CD4-positive, alpha-beta memory T cell (primary cell): ENCODE measurements at places on chromosomes 3 and 15. TPM values are rescaled to one million over a fixed set of nuclear protein-coding genes. Genes with fewer than 3 reads are reported as not detected.
A peak's percentile ranks its signal among the peaks of the same experiment; 100 is the strongest.

GRCh38 chr3:181724192-181724965 is 12.7 kb downstream of the SOX2 start:
- H3K4me3 ChIP-seq: no peak overlapping the region
- peaks cover 72% of the 10 kb centered on the region for H3K27me3 ChIP-seq
- H3K4me1 ChIP-seq: peaks cover 12% of the 10 kb centered on the region
- DNase-seq: no peak
- no peaks in the 10 kb centered on the region for H3K36me3 ChIP-seq

- no peak overlapping the region for H3K27ac ChIP-seq
- no peaks in the 10 kb centered on the region for H3K27me3 ChIP-seq
- H3K4me3 ChIP-seq: no peak overlapping the region
- no peaks in the 10 kb centered on the region for H3K4me1 ChIP-seq
Observed at GRCh38 chr3:114035896-114036295, 20.4 kb downstream of the CCDC191 start.

DNA sequence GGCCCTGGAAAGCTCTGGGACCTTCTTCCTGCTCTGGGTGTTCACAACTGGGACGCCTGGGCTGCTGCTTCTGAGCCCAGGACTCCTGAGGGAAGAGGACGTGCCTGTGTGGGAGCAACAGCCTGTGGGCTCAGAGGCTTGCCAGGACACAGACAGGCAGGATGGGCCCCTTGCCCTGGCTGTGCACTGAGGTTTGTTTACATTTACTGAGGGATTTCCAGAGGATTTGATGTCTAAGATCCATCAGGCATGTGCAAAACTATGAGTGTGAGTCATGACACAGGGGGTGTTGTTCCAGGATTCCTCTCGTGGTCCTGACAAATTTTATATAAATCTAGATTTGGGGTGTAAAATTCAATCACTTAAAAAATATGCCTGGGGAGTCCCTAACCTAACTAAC is 10.6 kb downstream of the CCR9 start:
- no peak for DNase-seq
- no peak overlapping the region for H3K4me3 ChIP-seq
- H3K4me1 ChIP-seq: no peaks in the 10 kb centered on the region
- no peaks in the 10 kb centered on the region for H3K27me3 ChIP-seq

- no peaks in the 10 kb centered on the region for H3K4me1 ChIP-seq
- no peak overlapping the region for H3K27ac ChIP-seq
- H3K4me3 ChIP-seq: no peak overlapping the region
- no peaks in the 10 kb centered on the region for H3K36me3 ChIP-seq
- H3K27me3 ChIP-seq: no peaks in the 10 kb centered on the region
Observed at GRCh38 chr3:181935915-181936314, 224.2 kb downstream of the SOX2 start.

DNA sequence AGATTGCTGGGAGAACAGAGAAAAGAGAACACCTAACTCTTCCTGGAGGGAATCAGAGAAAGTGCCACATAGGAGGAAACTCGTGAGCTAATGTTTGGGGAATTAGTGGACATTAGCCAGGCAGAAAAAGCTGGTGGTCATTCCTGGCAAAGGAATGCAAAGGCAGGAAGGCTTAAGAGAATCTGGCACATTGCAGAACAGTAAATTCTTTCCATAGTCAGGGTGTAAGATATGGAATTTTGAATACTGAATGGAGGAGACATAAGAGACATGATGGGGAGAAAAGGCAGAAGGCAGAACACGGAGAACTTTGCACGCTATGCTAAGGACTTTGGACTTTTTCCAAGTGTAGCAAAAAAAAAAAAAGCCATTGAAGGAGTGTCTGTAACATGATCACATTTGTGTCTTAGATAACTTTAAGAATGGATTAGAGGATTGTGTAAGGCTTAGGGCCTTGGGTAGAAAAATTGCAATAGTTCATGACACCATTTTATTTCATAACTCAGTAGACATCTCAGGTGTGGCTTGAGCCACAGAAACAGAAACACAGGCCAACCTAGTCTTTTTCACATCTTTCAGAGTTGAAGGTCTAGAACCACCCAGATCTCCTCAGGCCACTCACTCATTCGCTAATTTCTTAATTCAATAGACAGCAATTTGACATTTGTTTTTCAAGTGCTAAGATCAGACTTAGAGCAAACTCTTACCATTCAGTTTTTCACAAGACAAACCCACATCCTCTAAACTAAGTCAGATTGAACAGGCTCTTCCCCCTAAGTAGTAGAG is 31.2 kb upstream of the CCDC80 start:
- no peak overlapping the region for H3K4me3 ChIP-seq
- H3K27me3 ChIP-seq: no peaks in the 10 kb centered on the region
- peak; percentile 29 for DNase-seq

DNA sequence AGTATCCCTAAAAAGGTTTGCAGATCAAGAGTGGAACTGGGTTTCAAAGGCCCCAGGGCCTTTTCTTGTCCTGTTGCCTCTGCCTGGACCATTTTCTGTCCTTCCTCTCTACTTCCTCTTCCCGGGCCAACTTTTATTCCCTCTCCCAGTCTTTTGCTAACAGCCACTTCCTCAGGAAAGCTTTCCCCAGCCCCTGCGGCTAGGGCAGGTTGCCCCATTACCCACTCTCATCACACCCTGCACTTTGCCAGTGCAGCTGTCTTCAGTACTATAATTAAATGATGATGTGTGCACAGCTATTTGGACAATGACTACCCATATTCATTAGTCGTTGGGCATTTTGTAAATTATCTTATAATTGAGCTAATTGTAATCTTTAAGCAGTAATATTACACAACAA is 150.5 kb upstream of the THBS1 start:
- H3K27me3 ChIP-seq: peaks cover 8% of the 10 kb centered on the region
- no peak overlapping the region for H3K4me3 ChIP-seq
- peaks cover 18% of the 10 kb centered on the region for H3K4me1 ChIP-seq
- H3K36me3 ChIP-seq: no peaks in the 10 kb centered on the region

GRCh38 chr3:62817678-62818077 is 57.5 kb downstream of the CADPS start:
- H3K36me3 ChIP-seq: no peaks in the 10 kb centered on the region
- no peaks in the 10 kb centered on the region for H3K27me3 ChIP-seq
- H3K27ac ChIP-seq: no peak overlapping the region
- DNase-seq: no peak

DNA sequence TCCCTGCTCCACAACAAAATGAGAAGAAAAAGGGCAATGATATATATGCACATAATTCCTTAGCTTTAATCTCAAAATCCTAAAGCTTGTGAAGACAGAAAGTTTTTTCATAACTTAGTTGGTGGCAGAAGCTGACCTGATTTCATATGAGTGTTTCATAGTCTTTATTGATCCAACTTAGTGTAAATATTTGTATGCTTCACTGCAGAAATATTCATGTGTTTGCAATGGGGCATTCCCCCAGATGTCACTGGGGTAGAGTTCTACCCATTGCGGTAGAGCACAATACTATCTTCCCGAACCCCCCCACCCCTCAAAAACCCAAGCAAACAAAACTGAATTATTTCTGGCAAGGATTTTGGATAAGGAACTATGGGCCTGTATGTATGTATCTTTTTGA is 221.2 kb downstream of the THRB start:
- no peaks in the 10 kb centered on the region for H3K36me3 ChIP-seq
- H3K4me3 ChIP-seq: no peak overlapping the region
- no peak for DNase-seq
- no peak overlapping the region for H3K27ac ChIP-seq

GRCh38 chr3:96209699-96210098 is 604.7 kb upstream of the EPHA6 start:
- H3K36me3 ChIP-seq: no peaks in the 10 kb centered on the region
- no peak for DNase-seq
- H3K27ac ChIP-seq: no peak overlapping the region
- H3K4me1 ChIP-seq: no peaks in the 10 kb centered on the region
- H3K27me3 ChIP-seq: no peaks in the 10 kb centered on the region
- H3K4me3 ChIP-seq: no peak overlapping the region

DNA sequence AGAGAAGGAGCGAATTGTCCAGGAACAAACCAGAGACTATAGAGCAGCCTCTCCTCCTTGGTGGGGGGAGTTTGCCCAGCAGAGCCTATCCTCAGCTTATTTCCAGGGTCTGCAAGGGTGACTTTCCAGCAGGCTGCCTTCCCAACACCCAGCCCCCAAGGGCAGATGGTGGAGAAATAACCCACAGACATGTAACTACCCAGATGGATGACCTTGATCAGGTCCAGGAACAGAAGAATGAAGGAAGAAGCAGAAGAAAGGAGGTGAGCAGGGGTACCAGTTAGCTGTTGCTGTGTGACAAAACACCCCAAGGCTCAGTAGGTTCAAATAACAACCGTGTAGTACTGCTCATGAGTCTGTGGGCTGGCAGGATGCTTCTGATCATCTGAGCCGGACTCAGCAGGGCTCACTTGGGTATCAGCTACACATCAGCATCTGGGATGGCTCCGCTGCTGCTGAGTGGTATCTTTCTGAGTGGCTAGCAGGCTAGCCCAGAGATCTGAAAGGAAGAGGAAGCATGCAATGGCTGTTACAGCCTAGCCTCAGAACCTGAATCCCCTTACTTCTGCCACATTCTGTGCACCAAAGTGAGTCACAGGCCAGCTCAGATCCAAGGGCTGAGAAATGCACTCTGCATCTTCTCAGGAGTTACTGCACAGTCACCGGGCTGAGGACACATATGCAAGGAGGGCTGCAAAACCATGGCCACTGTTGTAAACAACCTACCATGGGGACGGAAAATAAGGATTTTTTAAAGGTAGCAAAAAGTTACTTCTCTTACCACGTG is 22.2 kb upstream of the TXNRD3 start:
- no peak overlapping the region for H3K27ac ChIP-seq
- H3K4me3 ChIP-seq: no peak overlapping the region
- no peaks in the 10 kb centered on the region for H3K27me3 ChIP-seq
- H3K36me3 ChIP-seq: no peaks in the 10 kb centered on the region
- DNase-seq: no peak

- H3K36me3 ChIP-seq: no peaks in the 10 kb centered on the region
- DNase-seq: no peak
- H3K4me1 ChIP-seq: peaks cover 99% of the 10 kb centered on the region
- no peaks in the 10 kb centered on the region for H3K27me3 ChIP-seq
Observed at GRCh38 chr3:50622881-50623280, 5.9 kb downstream of the MAPKAPK3 start.

GRCh38 chr15:86481720-86482119 is 402.0 kb downstream of the AGBL1 start:
- no peak overlapping the region for H3K4me3 ChIP-seq
- no peak for DNase-seq
- no peak overlapping the region for H3K27ac ChIP-seq
- no peaks in the 10 kb centered on the region for H3K36me3 ChIP-seq
- H3K27me3 ChIP-seq: no peaks in the 10 kb centered on the region
- no peaks in the 10 kb centered on the region for H3K4me1 ChIP-seq

DNA sequence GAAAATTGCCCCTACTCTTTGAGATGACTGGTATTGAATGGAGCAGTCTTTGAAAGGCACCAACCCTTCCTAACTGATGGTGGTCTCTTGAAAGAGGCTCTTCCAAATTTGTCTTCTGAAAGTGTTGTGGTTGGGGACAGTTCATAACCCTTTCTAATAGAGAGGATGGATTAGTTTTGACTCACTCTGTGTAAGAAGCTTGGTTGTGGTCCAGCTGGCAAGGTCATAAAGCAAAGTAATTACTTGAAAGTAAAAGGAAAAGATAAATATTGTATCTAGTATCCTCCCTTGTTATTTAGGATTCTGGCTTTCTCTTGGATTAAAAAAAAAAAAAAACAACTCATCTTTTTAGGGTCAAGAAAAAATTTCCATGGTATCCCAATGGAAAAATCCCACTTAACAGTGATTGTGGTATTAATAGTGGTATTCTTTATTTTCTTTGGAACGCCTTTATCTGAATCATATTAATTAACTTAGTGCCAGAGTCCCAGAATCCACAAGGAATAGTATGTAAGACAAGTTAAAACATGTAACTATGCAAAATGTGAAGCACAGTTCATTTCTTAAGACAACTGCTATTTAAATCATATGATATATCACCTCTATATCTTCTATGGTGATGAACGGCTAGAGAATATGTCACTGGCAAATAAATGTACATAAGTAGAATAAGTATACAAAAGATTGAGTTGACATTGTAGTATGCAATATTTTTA is 469.3 kb upstream of the CDIN1 start:
- no peak overlapping the region for H3K27ac ChIP-seq
- no peaks in the 10 kb centered on the region for H3K27me3 ChIP-seq
- H3K4me3 ChIP-seq: no peak overlapping the region

DNA sequence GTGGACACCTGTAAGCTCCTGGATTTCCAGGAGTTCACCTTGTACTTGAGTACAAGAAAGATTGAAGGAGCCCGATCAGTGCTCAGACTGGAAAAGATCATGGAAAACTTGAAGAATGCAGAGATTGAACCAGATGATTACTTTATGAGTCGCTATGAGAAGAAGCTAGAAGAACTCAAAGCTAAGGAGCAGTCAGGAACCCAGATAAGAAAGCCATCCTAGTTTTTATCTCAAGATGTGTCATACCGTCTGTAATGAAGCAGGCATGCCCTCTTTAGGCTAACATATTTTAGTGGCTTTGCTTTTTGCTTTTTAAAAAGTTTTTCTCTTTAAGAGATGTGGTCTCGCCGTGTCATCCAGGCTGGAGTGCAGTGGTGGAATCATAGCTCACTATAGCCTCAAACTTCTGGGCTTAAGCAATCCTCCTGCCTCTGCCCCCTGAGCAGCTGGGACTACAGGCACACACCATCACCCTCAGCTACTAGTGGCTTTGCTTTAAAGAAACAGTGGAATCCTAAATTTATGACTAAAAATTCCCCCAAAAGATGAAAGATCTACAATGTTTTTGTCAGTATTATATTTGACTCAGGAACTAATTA is 28.1 kb downstream of the EXOG start:
- DNase-seq: no peak
- peaks cover 6% of the 10 kb centered on the region for H3K36me3 ChIP-seq
- peaks cover 21% of the 10 kb centered on the region for H3K4me1 ChIP-seq
- H3K27ac ChIP-seq: no peak overlapping the region
- no peaks in the 10 kb centered on the region for H3K27me3 ChIP-seq
- H3K4me3 ChIP-seq: no peak overlapping the region

- DNase-seq: no peak
- H3K36me3 ChIP-seq: no peaks in the 10 kb centered on the region
- no peak overlapping the region for H3K4me3 ChIP-seq
- no peak overlapping the region for H3K27ac ChIP-seq
Observed at GRCh38 chr3:159892171-159892795, 96.4 kb upstream of the IL12A start.

DNA sequence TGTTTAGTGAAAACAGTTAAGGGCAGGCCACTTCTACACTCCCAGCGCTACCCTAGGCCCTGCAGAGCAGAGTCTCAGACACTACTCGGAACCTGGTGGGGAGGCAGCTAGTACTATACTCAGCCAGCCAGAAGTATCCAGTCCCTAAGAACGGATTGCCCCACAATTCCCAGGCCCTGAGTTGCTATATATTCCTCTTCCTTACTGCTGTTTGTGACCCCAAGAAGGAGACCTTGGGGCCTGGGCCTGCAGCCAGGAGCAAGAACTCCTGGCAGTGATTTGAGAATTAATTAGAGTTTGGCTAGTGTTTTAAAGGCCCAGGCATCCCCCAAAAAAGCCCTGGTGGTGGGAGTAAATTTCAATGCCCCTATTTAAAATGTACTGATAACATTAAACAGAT is 87.7 kb downstream of the RBPMS2 start:
- no peaks in the 10 kb centered on the region for H3K27me3 ChIP-seq
- no peak overlapping the region for H3K4me3 ChIP-seq
- no peaks in the 10 kb centered on the region for H3K4me1 ChIP-seq

Gene EXD1
- not detected for polyA plus RNA-seq

Gene SAMD7
- polyA plus RNA-seq: not detected

Gene PEX5L
- 0.06 TPM for polyA plus RNA-seq

Gene PFN2
- polyA plus RNA-seq: 16.9 TPM

Gene IGSF10
- polyA plus RNA-seq: not detected

Gene TMC3
- not detected for polyA plus RNA-seq

Gene MAPK6
- 8.0 TPM for polyA plus RNA-seq

Gene GASK1A
- polyA plus RNA-seq: not detected

Gene TGM5
- not detected for polyA plus RNA-seq

Gene GPR160
- 8.1 TPM for polyA plus RNA-seq
